ENCODE measurements at places on chromosomes 2 and 18. TPM values are rescaled to one million over a fixed set of nuclear protein-coding genes. Genes with fewer than 3 reads are reported as not detected.

Gene LDLRAD4
- 46.9 TPM for polyA plus RNA-seq

Gene CROCC2
- polyA plus RNA-seq, result 0.02 TPM

Gene CACNB4
- 3.0 TPM for polyA plus RNA-seq

DNA sequence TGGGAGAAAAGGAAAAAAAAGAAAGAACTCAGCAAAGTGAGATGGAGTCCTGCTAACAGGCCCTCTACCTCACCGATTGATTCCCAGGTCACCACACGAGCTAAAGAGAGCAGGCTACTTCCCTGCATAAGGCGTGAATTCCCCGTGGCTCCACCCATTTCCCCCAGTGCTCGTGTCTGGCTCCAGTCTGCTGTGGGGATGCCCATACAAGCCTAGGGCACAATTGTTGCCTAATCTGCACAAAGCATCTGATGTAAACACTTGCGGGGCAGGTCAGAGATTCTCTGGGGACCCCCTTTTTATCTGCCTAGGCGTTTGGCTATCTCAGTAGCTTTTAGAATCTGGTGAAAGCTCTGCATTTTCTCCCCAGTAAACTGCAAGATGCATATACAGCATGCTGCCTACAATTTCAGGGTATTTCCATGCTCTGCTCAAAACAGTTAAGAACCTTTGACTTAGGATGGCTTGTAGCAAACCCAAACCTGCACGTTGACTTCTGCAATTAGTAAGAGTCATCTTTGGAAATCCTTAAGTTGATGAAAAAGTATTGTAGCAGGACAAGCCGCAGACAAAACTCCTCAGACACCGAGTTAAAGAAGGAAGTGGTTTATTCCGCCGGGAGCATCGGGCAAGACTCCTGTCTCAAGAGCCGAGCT lies 34.8 kb downstream of the MYO3B start:
- no peak for DNase-seq

- DNase-seq, result no peak
These were observed 569.7 kb downstream of the RIT2 start for GRCh38 chr18:42545825-42546224.

DNA sequence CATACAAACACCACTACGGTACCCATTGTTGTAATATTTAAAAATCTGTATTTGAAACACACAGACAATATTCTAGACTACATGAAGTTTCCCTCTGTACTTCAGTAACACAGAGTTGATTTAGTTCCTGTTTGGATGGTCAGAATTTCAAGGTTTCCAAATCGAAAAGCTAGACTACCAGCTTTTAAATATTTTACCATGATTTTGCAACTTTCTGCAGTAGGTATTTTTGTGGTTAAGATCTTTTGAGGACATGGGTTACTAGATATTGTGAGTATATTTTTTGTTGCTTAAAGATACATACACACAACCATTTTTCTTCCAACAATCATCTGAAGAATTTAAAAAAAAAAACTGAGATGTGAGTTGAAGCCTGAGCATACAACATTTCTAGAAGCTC lies 10.9 kb downstream of the SERPINB5 start:
- DNase-seq, result no peak

DNA sequence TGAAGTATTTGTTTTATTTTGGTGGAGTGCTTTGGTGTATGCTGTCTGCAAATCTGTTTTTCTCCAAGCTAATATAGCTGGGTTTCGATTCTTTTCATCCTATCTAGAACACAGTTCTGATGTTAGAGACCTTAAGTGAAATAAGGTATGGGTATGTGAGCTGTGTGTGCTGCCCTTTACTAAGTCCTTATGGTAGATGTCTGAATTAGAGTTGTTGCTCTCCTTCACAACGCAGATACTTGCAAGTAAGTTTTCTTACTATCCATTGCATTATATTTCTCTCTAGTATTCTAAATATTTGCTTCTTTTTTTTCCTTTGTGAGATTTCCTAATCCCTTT lies 38.6 kb downstream of the AGFG1 start:
- DNase-seq, result no peak

Measured in thymus (tissue), 14 donors.